Mucosa of descending colon (tissue), 3 donors: ENCODE measurements at places on chromosomes 4 and X.

GRCh38 chr4:5995901-5996623, 22.2 kb downstream of the C4orf50 start:
- no peak for DNase-seq

DNA sequence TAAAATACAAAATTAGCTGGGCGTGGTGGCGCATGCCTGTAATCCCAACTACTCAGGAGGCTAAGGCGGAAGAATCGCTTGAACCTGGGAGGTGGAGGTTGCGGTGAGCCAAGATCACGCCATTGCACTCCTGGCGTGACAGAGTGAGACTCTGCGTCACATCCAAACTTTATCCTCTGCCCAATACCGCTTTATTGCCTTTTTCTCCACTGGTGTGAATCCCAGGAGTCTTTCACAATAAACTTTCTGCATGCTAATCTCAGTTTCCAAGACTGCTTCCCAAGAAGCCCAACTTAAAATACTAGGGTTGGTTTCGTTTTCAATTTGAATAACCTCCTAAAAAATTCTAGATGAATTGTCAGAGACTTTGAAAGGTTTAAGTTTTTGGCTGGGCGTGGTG, 27.2 kb upstream of the DHX15 start:
- DNase-seq = no peak

GRCh38 chr4:153151535-153152455, 52.4 kb upstream of the TRIM2 start:
- peak; percentile 90 for DNase-seq

- no peak for DNase-seq
These were observed 11.3 kb upstream of the BTC start for GRCh38 chr4:74805601-74806000.

- no peak for DNase-seq
These were observed 139.4 kb downstream of the ZAR1 start for GRCh38 chr4:48629458-48629857.

- no peak for DNase-seq
These were observed 14.6 kb downstream of the SMIM20 start for GRCh38 chr4:25928379-25929297.

GRCh38 chr4:149344436-149344835, 471.2 kb downstream of the IQCM start:
- DNase-seq = no peak

DNA sequence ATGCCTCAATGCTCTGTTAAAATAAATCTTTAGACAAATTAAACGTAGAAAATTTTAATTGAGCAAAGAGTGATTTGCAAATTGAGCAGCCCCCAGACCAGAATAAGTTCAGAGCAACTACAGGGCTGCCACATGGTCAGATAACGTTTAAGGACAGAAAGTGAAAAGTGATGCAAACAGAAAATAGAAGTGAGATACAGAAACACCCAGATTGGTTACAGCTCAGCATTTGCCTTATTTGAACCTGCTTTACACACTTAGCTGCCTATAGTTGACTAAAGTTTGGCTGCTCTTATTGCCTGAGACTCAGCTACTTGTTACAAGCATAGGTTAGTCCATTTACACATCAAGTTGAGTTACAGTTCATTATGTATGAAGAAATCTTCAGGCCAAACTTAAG, 1800.8 kb upstream of the PCDH10 start:
- DNase-seq = no peak

- DNase-seq = no peak
These were observed 780.7 kb downstream of the PCDH18 start for GRCh38 chr4:136751556-136751955.

DNA sequence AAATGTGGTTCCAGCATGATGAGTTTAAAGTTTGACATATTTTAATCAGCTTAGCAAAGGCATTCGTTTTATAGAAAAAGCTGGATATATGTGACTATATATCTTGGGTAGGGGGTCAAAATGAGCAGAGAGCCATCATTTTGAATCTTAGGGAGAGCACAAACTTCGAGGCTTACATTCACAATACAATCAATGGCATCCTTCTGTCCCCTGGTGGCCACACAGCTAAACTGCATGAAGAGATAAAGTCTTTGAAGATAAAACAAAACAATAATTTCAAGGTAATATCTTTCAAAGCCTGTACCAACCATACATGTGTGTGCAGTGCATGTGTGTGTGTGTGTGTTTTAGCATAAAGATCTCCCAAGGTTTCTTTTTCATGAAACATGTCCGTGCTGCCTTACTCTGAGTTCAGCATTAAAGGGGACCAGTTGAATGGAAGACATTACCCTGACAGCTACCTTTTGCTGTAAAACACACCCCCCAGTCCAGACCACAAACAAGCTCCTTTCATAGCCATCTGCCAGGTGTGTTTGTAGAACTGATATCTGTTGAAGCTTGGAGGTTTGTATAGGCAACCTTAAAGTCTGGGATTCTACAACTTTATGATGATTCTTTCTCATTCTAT, 22.0 kb downstream of the DYNLT3 start:
- no peak for DNase-seq

DNA sequence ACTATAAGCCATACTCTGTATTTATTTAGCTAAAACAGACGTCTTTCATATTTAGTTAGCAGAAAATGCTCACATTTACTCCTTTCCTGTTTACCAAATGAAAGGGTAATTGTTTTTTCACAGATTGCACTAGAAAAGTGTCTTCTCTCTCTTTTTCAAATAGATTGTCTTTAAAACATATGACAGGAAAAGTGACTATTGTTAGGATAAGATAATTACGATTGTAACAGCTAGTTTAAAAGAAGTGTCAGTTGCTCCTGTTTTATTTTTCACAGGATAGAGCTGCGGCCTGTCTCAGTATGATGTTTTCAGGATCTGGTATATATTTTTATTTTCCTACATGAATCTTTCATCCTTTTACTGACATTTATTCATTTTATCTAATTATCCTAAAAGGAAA, 353.5 kb downstream of the FBXO8 start:
- no peak for DNase-seq

DNA sequence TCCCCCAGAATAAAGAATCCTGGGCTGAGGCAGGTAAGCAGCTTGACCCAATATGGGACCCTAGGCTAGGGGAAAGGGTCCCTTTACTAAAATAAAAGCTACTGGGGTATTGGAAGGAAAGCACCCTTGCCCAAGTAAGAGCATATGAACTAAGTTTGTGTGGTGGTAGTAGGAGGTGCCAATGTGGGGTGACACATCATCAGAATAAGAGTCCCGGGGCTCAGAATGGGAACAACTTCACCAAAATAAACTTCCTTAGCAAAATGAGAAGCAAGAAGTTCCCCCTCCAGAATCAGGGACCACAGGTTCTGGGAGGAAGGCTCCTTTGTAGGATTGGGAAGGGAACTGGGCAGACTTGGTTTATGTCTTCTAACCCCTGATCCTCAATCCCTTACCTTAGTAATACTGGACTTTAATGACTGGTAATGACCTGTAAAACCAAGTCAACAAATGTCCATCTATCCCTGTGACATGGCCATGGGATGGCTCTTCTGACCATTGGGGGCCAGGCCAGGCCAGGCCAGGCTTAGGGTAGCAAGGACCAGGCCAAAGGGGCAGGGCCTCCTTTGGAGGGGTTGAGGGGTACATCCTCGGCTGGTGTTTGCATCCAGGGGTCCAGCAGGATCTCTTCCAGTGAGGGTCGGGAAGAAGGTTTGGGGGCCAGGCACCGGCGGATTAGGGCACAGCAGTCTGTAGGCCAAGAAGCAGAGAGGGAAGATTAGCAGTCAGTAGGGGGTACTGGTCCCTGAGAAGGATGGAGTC, 2.3 kb upstream of the SLC35A2 start:
- no peak for DNase-seq

- DNase-seq = no peak
These were observed 36.0 kb downstream of the CLOCK start for GRCh38 chr4:55510685-55511084.

- DNase-seq = no peak
These were observed 7.5 kb upstream of the PTCHD1 start for GRCh38 chrX:23327104-23327503.

- no peak for DNase-seq
These were observed 953.4 kb upstream of the IGFBP7 start for GRCh38 chr4:58063404-58064160.

DNA sequence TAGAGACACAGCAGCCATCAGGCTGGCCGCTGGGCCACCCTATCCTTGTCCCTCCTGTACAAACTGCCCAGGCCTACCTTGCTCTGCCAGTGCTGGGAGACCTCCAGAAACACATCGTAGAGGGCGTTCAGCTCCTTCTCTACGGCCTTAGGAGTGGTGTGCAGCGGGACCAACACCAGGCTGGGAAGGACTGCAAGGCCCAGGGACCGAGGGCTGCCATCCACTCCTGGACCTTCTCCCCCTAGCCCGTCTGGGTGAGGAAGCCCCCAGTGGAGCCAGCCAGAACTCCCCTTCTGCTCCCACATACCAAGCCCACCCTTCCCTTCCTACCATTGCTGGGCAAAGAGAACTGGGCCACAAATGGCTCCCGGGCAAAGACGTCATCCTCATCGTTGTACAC, 5.0 kb downstream of the RPL10 start:
- no peak for DNase-seq

DNA sequence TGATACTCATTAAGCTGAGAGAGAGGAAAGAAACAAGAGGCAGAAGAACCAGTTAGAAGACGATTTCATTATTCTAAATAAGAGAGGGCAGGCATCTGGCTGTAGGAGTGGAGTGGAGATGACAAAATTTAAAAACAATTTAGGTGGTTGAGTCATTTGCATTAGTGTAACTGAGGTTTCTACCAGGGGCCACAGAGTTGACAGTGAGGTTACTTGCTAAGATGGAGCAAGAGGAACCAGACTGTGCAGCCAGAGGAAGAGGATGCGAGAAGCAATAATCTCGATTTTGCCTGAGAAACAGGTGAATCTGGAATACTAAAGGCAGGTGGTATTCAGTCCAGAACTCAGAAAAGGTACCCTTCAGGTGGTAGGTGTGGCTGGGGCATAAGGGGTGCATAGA, 491.9 kb downstream of the MID1IP1 start:
- no peak for DNase-seq

DNA sequence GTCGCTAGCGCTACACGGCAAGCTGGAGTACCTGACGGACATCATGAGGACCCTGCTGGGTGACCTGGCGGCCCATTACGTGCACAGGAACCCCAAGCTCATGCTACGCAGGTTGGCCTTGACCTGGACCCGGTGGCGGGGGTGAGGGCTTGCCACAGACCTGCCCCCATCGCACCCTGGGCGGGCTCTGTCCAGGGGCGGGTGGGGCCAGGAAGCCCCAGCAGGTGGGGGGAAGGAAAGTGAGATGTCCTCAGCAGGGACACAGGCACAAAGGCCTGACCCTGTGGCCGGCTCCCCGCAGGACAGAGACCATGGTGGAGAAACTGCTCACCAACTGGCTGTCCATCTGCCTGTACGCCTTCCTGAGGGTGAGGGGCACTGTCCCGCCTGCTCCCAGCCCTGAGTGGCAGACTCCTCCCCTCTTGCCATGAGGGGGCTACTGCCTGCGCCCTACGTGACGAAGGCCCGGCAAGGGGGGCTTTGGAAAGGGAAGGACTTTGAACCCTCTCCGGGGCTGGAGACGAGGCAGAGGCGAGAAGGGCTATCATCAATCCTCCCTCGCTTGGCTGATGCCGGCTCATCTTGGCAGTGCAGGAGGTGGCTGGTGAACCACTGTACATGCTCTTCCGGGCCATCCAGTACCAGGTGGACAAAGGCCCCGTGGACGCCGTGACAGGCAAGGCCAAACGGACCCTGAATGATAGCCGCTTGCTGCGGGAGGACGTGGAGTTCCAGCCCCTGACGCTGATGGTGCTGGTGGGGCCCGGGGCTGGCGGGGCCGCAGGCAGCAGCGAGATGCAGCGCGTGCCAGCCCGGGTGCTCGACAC, 5.3 kb upstream of the SRPK3 start:
- no peak for DNase-seq

DNA sequence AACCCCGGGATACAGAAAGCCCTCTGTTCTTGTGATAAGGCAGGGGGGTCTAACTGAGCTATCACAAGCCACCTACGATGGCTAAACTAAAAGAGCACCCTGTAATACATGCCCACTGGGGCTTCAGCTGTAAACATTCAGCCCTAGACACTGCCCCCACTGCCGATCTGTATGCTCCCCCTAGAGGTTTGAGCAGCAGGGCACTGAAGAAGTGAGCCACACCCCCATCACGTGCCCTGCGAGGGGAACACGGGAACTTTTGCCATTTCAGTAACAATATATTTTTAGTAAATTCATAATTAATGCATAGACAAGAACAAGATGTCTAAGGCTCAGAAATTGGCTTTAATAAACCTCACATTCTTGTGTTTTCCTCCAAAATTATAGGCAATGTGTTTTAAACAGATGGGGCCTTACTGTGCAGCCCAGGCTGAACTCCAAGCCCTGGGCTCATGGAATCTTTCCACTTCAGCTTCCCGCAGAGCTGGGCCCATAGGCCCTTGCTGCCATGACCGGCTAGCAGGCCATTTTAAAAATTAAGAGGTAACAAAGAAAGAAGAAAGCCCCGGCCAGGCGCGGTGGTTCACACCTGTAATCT, 235.3 kb upstream of the SFRP2 start:
- DNase-seq = no peak

- no peak for DNase-seq
These were observed 438.5 kb upstream of the INTU start for GRCh38 chr4:127194281-127194680.

DNA sequence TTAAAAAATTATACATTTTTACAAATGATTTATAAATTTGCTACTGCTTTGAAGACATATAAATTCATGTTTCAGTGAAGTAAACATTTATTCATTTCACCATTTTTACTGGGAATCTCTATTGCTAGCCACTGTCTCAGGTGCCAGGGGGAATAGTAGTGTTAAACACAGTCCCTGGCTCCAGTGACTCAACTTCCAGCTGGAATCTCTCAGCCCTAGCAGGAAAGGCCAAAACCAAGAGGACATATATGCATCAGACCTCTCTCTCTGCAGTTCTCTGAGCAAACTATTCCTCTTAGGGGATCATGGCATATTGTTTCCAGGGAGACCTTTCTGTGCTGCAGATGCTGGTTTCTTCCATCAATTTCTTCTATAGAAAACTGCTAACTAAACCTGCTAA, 1009.0 kb upstream of the LCORL start:
- no peak for DNase-seq

- no peak for DNase-seq
These were observed 81.8 kb downstream of the SRPX start for GRCh38 chrX:38138900-38139299.

GRCh38 chr4:8501781-8502180, 61.2 kb downstream of the TRMT44 start:
- no peak for DNase-seq

- DNase-seq = no peak
These were observed 152.6 kb downstream of the GASK1B start for GRCh38 chr4:158020176-158020575.
